ENCODE measurements at places on chromosomes 6 and 20. TPM values are rescaled to one million over a fixed set of nuclear protein-coding genes. Genes with fewer than 3 reads are reported as not detected.

- no peak for DNase-seq
Measured at GRCh38 chr6:53730767-53731166, 64.0 kb upstream of the LRRC1 start.

The LHFPL5 gene
- polyA plus RNA-seq: 0.16 TPM

The ATF6B gene
- 23.1 TPM for polyA plus RNA-seq

- peak; percentile 57 for DNase-seq
Measured at GRCh38 chr6:71510057-71510713, 221.6 kb downstream of the OGFRL1 start.

GRCh38 chr6:11830520-11830919 is 51.9 kb upstream of the ADTRP start:
- DNase-seq: no peak

DNA sequence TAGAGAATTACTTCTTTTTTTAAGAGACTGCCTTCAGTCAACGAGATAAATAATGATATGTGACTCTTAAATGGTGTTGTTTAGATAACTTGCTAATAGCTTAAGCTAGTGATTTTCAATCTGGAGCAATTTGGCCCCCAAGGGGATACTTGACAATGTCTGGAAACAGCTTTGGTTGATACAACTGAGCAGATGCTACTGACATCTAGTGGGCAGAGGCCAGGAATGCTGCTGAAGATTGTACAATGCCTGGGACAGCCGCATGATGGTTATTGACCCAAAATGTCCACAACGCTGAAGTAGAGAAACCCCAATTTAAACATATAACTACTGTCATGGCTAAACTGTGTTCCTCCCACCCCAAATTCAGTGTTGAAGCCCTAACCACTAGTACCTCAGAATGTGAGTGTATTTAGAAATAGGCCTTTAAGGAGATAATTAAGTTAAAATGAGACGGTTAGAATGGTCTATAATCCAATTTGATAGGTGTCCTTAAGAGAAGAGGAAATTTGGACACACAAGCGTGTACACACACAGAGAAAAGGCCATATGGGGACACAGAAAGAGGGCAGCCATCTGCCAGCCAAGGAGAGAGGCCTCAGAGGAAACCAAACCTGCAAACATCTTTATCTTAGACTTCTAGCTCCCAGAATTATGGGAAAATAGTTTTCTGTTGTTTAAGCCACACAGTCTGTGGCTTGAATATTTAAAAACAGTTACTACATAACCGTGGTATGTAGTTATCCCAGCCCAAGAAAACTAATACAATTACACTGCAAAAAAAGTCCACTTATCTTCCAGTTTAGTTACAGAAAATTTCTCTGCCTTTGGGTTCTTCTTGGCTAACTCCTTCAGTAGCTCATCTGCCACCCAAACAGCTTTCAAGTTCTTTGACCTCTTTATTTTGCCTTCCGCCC is 22.2 kb downstream of the RWDD2A start:
- DNase-seq: peak; percentile 53

DNA sequence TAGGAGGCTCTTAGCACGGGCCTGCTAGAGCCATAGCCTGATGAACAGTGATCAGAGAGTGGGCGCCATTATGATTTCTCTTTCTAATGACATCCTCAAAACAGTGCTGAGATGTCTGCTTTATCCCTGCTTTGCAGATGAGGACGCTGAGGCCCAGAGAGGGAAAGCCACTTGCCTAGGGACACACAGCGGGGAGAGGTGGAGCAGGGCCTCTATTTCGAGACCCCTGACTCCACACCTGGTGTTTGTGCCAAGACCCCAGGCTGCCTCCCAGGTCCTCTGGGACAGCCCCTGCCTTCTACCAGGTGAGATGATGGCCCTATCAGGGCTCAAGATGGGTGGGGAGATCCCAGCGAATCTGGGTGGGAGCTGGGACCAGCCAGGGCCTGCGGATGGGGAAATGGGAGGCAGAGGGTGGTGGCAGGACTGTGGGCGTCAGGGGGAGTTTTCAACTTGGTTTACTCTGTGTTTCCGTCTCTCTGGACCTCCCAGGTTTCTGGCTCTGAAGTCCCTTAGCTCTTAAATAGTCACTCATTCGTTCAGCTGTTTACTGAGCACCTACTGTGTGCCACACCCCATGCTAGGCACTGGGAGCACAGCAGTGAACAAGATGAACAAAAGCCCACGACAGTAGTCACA is 36.7 kb downstream of the SRC start:
- peak; percentile 49 for DNase-seq

The BTN1A1 gene
- polyA plus RNA-seq: not detected

- no peak for DNase-seq
Measured at GRCh38 chr6:54913211-54913610, 66.6 kb downstream of the FAM83B start.

The MOG gene
- polyA plus RNA-seq: not detected

The MAN1A1 gene
- not detected for polyA plus RNA-seq

DNA sequence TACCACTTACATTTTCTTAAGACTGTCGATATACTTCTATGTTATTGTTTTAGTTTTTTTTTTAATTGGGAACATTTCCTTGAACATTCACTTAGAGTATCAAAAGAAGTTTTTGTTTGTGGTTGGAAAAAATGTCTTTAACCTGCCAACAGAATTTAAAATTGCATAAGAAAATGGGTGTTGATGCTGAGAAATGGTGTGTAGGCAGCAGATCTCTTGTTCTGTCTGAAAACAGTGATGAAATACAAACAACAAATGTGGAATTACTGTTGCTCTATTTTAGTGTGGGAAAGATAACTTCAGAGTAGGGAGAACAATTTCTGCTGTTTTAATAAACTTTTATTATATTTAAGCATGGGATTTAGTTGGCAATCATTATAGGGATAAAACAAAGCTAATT is 293.5 kb downstream of the CDKAL1 start:
- no peak for DNase-seq

The C6orf141 gene
- 29.9 TPM for polyA plus RNA-seq

GRCh38 chr6:84910906-84911607 is 146.7 kb upstream of the TBX18 start:
- DNase-seq: no peak

Data from A549 (cell line).